Activated naive CD4-positive, alpha-beta T cell treated with anti-CD3 and anti-CD28 coated beads, Interleukin-2, amount 50 U/mL, for 72 hours (primary cell): ENCODE measurements at places on chromosomes 11 and 22.

GRCh38 chr11:130616573-130616972 is 168.1 kb downstream of the ADAMTS15 start:
- no peak for DNase-seq

DNA sequence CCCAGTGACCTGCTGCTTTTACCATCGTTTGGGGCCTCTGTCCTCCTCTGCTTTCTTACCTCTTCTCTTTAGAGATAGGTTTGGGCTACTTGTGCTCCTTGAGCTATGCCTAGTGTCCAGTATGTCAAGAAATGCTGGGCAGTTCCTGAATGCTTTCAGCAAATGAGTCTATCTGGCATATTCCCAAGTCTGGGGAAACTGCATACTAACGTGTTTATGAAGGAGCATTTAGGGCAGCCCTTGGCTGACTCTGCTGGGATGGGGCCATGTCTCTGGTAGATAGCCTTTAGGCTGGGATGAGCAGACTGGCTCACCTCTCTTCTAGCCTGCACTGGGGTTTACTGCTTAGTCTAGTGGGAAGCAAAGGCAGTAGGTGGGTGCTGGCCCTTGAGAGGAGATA is 43.7 kb upstream of the SUSD2 start:
- DNase-seq: no peak

GRCh38 chr11:20042811-20043341 is 117.4 kb downstream of the DBX1 start:
- DNase-seq: no peak

DNA sequence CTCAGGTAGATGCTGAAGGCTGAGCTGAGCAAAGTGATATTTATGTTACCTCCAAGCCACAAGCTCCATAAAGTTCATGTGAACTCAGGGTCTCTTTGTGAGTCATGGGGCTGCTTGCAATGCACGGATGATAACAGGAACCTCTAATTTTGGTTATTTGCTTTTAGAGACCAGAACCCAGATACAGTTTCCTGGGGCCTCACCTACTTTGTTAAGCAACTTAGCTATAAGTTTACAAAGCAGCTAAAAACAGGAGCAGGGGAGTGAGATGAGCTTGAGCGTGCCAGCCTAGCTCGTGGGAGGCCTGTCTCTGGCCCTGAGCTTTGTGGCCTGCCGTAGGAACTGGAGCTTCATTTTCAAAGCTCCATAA is 29.2 kb downstream of the SREBF2 start:
- DNase-seq: peak; percentile 60

- no peak for DNase-seq
Measured at GRCh38 chr22:26735019-26735409, 77.6 kb downstream of the MIAT start.

DNA sequence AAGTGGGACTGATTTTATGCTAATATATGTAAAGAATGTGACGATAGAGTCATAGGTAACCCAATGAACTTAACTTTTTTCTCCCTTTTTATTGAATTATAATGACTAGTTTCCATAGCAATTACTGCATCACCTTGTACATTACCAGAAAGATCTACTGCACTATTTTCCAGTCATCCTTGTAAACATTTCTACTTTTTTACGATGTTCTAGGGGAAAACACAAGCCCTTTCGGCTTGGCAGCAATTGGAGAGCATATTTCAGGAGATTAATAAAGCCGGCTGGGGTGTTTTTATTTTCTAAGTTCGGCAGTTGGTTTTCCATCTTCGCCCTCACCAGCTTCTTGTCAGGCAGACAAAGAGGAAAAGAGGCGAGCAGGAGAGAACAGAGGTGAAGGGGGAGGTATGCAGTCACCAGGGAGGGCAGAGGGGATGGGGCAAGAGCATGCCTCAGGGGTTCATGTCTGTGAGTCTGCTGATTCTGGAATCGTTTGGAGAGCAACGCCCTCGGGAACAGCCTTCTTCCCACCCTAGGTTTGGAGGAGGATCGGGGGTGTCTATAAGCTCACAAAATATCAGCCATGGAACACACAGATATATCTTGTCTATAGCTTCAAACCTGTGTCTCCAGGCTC is 476.4 kb downstream of the MIAT start:
- no peak for DNase-seq

DNA sequence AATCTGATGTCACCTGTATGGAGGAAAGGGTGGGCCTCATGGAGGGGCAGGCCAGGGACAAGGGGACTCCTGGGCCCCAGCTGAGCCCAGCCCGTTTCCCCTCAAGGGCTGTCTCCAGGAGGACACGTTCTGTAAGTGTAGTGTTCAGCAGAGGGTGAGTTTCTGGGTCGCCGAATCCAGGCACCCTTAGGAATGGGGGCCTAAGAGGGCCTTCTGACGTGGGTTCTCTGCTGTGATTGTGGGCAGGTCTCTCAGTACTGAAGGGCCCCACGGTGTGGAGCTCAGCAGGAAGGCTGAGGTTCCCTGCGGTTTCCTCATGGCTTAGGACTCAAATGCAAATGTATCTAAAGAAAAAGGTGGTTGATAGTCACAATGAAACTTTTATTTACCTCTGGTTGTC is 6.5 kb downstream of the PTDSS2 start:
- no peak for DNase-seq

- no peak for DNase-seq
Measured at GRCh38 chr22:49521787-49522224, 305.9 kb downstream of the BRD1 start.

DNA sequence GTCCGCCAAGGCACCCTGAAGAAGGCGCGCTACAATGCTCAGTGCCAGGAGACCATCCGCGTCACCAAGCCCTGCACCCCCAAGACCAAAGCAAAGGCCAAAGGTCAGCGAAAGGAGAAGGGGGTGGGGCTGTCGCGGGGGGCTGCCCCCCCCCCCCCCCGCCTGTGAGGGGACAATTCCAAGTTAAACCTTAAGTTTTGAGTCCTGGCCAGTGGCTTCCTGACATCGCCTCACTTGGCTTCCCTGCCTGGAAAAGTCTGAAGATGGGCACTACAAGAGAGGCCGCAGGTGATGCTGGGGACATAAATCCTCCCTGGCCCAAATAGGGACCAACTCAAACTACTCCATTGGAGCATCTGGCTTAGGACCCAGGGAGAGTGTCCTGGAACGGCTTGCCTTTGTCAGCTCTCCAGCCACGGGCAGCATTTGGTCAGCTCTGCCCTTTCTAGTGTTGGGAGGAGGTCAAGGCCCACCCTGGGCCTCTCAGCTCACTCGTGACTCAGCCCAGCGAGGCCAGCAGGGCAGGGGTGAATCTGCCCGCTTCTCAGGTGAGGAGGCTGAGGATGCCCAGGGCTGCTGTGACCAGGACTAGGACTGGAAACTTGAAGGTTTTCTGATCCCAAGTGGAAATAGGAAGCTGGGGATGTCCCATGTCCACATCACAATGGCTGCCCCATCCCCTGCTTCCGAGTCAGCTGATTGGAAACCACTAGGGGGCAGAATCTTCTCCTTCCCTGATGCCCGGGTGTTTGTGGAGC is 1.4 kb downstream of the MDK start:
- no peak for DNase-seq

- DNase-seq: no peak
Measured at GRCh38 chr11:119055901-119056300, 1.1 kb downstream of the HYOU1 start.

GRCh38 chr22:35024364-35024692 is 41.6 kb upstream of the ISX start:
- no peak for DNase-seq

GRCh38 chr11:71574418-71574817 is 8.3 kb downstream of the KRTAP5-11 start:
- DNase-seq: no peak

DNA sequence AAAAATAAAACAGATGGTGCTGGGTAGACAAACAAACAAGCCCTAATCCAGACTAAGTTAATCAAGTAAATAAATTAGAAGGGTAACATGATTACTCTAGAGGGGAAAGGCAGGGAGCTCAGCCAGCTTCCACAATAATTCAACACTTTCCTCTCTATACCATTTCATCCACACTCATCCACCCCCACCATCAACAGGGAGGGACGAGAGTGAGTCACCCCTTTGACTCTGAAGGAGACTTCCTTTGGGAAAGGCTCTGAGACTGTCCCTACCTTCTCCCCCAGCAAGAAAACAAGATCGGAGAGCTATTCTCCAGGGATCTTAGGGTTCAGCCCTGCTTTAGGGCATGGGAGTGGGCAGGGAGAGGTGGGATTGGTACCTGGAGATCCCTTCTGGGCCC is 33.1 kb downstream of the TRIM66 start:
- DNase-seq: no peak

- DNase-seq: no peak
Measured at GRCh38 chr22:22746963-22747933, 102.8 kb downstream of the GGTLC2 start.
